Activated CD8-positive, alpha-beta memory T cell treated with anti-CD3 and anti-CD28 coated beads, Interleukin-2, amount 10 ng/mL, durations not matched to agents 7 days and 5 days (primary cell): ENCODE measurements at places on chromosomes 1 and 21. TPM values are rescaled to one million over a fixed set of nuclear protein-coding genes. Genes with fewer than 3 reads are reported as not detected.

GRCh38 chr1:113818578-113818977 is 6.3 kb upstream of the RSBN1 start:
- no peak for DNase-seq

GRCh38 chr21:33492571-33492970 is 1.1 kb upstream of the DNAJC28 start:
- DNase-seq, result no peak

DNA sequence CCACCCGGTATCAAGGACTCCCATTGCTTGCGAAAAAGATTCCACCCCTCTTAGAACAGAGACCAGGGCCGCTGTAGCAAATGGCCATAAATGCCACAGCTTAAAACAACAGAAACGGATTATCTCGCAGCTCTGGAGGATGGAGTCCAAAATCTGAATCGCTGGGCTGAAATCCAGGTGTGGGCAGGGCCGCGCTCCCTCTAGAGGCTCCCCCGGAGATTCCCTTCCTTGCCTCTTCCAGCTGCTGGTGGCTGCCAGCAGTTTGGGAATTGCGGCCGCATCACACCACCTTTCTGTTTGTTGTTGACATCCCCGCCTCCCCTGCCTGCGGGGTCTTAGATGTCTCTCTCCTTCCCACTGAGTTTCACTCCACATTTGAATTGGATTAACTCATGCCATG is 15.6 kb downstream of the PDE9A start:
- no peak for DNase-seq

- no peak for DNase-seq
Measured at GRCh38 chr1:216566641-216567205, 143.5 kb upstream of the USH2A start.

- no peak for DNase-seq
Measured at GRCh38 chr1:183000167-183000962, 22.9 kb upstream of the LAMC1 start.

DNA sequence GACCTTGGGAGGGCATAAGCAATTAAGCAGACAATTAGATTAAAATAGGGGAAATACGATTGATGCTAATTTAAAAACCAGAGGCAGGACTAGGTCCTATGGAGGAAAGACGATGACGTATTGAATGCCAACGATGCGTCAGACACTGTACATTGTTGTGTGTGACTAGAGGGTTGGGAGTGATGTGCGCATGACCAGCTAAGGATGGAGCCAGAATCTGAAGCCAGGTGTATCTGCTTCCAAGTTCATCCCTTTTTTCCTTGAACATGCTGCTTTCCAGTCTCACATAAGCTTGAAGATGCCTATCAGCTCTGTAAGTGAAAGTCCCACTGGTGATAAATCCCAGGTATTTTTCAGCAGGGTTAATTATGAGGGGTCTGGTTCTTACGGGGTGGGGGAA is 576.2 kb downstream of the MATN1 start:
- DNase-seq, result no peak

GRCh38 chr1:23756676-23757075 is 13.4 kb downstream of the ELOA start:
- DNase-seq, result no peak

- DNase-seq, result no peak
Measured at GRCh38 chr1:228413241-228414010, 3.2 kb downstream of the TRIM17 start.

Gene CELA2B
- total RNA-seq, result not detected

Gene SMIM1
- total RNA-seq, result not detected
